Activated naive CD8-positive, alpha-beta T cell treated with anti-CD3 and anti-CD28 coated beads, Interleukin-2, amount 50 U/mL, for 16 hours (primary cell): ENCODE measurements at places on chromosomes 3 and 15.

GRCh38 chr15:98177966-98178592, 217.6 kb downstream of the ARRDC4 start:
- DNase-seq, result no peak

DNA sequence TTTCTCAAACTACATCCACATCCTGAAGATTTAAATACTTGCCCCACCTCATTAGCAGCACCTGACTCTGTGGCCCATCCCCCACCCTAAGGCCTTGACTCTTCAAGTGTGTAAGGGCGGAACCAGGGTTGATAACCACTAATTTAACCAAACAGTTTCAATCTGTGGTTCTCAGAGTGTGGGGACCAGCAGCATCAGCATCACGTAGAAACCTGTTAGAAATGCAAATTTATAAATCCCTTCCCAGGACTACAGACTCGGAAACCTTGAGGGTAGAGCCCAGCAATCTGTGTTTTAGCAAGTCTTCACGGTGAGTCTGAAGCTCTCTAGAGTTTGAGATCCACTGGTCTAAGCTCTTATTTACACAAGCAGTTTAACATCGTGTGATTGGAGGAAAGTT, 12.4 kb downstream of the GNB4 start:
- DNase-seq, result no peak

DNA sequence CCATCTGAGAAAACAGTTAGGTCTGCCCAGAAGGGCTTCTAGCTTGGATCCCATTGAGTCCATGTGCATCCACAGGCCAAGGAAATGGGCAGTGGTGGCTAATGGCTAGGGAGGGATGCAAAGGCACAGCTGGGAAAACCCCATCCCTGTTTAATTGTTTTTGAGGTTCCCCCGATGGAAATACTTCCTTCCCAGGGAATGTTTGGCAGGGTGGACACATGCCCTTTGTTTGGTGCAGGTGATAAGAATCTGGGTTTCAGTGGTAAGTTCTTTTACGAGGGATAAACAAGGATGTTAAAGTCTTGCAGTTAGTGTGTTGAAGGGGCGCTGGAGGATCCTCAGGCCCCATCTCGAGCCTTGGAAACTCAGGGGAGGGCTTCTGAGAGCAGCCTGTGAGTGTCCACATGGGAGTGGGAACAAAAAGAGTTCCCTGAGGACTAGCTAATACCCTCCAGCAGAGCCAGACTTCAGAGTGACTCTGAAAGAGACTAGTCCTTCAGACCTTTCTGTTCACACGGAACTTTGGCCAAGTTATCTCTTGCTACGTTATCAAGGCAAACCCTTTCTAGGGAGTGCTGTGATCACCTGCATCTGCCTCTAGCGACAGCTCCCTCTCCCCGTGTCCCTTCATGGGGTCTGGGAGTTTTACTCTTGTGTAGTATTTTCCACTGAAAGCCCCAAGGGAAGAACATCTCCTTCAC, 17.4 kb downstream of the PTPRG start:
- DNase-seq, result no peak

DNA sequence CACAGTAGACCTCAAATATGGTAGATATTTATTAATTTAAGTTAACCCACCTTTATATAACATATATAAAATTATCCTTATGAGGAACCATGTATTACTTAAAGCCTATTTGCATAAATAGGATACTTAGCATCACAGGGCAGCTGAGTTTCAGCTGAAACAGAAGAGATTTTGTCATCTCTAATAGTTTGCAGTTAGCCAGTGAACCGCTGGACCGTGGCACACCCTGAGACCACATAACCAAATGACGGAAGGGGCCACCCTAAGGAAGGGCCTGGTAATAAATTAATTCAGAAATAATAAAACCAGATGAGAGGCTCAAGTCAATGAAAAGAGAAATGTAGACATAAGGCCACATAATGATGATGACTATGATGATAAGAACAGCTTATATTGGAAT, 107.7 kb downstream of the MYO5A start:
- no peak for DNase-seq

DNA sequence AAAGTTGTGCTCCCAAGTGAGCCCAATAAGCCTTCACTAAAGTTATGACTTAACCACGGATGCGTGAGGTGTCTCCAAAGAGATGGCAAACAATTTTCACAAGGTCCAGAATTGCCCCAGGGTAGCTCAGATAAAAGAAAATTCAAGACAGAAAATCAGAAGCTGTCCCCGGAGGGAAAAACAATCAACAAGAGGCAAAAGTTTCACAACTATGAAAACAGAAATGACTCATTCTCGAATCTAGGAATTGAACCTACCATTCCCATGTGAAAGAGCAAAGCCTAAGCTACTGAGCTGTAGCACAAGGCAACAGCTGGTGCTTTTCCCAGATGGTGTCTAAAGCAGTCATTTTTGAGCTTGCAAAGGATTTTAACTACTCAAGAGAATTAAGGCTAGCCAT, 33.5 kb upstream of the MKRN3 start:
- DNase-seq, result no peak

- DNase-seq, result no peak
Measured at GRCh38 chr3:42123012-42123581, 31.9 kb downstream of the TRAK1 start.

DNA sequence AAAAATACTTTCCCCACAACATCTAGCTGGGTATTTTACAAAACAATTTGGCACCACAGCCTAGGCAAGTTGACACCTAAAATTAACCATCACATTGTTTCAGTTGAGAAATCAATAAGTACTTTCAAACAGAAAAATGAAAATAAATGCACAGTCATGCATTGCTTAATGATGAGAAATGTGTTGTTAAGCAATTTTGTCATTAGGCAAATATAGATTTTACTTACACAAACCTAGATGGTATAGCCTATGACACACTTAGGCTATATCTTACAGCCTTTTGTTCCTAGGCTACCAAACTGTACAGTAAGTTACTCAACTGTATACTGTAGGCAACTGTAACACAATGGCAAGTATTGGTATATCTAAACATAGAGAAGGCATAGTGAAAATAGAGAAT, 608.6 kb upstream of the BCHE start:
- DNase-seq, result no peak

GRCh38 chr3:30081904-30082303, 524.5 kb upstream of the TGFBR2 start:
- no peak for DNase-seq

DNA sequence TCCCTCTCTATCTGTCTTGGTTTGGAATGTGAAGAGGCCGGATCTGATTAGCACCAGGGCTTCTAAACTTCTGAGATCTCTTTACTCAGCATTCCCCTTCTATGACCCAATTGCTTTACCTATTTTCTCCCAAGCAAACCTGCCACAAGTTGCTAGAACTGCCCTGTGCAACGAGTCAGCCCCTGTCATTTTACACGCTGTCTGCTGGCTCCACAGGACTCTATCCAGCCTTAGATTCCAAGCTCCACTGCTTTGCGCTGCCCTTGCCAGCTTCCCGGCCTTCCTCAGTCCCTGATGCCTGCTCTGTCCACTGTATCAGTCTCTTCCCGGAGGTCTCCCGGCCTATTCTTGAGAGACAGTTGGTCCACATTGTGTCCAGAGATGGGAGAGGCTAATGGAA, 12.3 kb downstream of the CEP19 start:
- no peak for DNase-seq

DNA sequence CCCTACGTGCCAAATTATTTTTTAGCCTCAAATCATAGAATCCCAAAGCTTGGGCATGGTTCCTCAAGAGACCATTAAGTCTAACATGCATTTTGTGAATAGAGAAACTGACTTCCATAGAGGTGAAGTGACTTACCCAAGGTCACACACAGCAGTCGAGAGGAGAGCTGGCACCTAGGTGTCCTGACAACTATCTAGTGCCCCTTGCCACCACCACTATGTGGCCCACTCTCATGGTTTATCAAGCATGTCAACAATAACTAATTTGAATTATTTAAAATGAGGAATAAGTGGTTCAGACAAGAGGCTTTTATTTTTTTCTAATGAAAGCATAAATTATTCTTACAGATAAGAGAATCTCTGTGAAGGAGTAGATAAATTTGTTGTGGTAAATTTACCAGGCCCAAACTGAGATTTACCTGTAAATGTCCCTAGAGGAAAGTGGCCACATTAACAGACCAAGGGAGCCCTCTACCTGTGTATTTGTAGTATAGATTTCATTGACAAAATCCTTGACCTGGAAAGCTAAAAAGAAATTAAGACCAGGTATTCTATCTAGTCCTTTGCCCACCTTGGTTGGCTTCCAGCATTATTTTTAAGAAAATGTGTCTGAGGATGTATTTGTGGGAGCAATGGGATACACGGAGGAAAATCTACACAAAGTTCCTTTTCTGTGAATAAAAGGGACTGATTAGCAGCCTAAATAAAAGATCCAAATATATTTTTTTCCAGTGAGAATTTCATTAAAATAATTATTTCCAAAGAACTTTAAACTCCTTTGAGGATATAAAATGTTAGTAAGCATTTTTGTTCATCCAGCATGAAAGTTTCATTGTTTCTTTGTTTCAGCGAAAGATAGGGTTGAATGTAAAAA, 49.1 kb downstream of the IQCH start:
- no peak for DNase-seq
